ENCODE measurements at places on chromosomes 5 and 9.

GRCh38 chr9:71911908-71912335 is 483 bp downstream of the C9orf85 start:
- peak; percentile 74 for DNase-seq

GRCh38 chr9:124770359-124771020 is 621 bp downstream of the NR6A1 start:
- no peak for DNase-seq

DNA sequence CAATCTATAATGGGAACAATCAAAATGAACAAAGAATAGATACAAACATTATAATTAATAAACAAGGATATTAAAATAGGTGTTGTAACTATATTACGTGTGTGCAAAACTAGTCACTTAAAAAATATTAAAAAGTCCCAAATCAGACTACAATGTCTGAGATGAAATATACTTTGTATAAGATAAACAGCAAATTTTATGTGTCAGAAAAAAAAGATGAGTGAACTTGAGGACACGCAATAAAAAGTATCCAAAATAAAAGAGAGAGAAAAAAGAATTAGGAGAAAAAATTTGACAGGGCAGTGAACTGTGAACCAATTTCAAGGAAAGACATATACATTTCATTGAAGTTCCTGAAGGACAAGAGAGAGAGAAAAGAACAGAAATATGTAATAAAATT is 37.0 kb downstream of the AGTPBP1 start:
- DNase-seq, result no peak

DNA sequence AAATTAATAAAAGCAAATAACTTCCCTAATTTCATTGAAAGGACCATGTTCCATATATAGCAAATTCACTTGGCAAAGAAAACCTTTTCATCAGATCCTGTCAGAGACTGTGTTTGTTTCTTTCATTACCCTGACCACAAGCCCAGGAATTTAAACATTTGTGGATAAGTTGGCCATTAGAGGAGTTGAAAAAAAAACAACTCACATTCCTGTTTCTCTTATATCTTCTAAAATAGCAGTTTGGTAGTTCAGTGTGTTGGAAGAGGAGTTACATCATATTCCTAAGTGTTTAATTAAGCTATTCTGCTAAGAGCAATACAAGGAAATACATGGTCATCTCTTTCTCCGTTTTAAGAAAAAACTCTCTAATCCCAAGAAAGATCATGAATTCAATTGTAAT is 505.6 kb downstream of the TLE1 start:
- DNase-seq, result peak; percentile 46

DNA sequence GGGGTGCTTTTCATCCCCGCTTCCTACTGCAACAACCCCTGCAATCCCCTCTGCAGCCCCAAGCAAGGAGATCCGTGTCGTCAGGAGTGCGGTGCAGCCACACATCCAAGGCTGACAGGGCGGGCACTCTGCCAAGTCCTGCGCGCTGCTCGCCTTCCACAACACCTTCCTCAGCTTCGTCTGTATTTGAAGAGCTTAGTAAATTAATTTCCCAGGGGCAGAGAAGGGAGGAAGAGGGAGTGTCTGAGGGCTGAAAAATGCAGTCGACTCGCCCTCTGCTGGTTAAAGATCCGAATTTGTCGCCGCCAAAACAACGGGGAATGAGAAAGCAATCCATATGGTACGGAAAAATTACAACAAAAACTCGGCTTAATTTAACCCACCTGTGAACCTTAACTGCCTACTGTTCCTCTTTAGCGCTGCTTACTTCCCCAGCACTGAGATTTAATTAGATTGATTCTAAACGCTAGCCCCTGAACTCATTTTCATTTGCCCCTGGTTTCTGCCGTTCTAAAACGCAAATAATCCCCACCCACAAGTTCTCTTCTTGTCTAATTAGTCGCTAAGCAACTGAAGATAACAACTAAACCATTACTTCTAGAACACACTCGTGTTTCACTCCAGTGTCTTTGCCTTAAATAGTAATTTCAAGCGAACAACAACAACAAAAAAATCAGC is 10.9 kb upstream of the PCDHB1 start:
- DNase-seq, result no peak

DNA sequence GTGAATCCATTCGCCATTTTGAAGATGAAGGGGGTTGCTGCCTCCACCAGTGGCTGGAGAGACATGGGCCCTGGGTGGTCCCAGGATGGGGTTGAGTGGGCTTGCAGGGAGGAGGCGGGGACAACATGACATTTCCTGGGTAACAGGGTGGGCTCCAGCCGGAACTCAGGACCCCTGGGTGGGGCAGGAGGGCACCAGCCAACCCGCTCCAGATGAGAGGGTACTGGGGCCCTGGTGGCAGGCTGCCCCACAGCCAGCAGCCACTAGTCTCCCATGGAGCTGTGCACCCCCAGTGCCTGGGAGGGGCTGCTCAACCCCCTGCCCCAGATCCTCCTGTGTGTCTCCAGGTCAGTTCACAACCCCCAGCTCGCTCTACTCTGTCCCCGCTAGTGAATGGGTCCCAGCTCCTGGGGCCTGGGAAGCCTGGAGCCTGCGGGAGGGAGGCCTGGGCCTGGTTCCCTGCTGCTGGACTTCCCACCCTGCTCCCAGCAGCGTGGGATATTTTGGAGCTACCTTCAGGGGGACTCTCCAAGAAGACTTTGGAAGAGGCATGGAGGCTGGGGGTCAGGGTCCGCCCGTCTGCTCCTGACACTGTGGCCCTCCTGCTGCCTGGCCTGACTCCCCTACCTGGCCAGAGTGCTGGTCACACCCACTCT is 55.9 kb downstream of the AHRR start:
- DNase-seq, result no peak

DNA sequence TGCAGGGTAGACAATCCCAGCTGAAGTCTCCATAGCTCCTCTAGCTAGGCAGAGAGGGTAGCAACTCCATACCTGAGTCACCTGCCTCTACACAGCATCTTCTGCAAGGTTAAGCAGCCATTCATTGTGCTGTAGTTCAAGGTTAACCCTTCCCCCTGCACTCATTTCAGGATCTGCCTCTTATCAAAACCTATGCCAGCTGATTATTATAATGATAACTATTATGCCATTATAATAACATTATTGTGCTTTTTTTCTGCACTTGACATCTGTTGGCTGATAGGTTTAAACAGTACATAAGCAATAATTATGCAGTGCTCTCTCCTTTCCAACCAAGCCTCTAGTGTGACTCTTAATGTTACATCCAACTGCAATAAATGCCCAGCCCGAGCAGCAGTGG is 17.3 kb downstream of the SIL1 start:
- DNase-seq, result no peak

GRCh38 chr5:143180751-143181150 is 222.7 kb downstream of the NR3C1 start:
- DNase-seq, result no peak

DNA sequence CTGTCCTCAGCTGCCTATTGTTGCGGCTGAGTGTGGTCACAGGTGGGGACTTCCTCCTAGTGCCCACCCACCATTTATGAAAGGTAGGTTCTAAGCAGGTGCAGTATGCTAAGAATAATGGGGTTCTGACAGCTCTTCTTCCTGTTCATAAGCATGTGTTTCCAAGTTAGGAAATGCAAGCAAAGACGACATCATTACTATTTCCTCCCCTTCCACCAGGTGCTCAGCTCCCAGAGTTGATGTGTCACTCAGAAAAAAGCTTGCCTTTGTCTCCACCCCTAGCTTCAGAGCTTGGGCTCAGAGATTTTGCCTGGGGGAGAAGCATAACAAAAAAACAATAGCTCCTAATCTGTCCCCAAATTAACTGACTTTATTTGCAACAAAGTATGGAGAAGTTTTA is 1076.7 kb downstream of the NR2F1-AS1 start:
- DNase-seq, result no peak
